ENCODE measurements at places on chromosomes 7 and 10. TPM values are rescaled to one million over a fixed set of nuclear protein-coding genes. Genes with fewer than 3 reads are reported as not detected.

- peaks cover 44% of the 10 kb centered on the region for H3K27me3 ChIP-seq
- peaks cover 6% of the 10 kb centered on the region for H3K4me1 ChIP-seq
- peak within 1 kb of the TSS; percentile 56 for H3K4me3 ChIP-seq
- no peaks in the 10 kb centered on the region for H3K36me3 ChIP-seq
Measured at GRCh38 chr7:38630720-38631673, at the start of gene AMPH. AMPH (minus strand) TSS chr7:38631373; CDS start chr7:38631351, 22 bp downstream.

- H3K27ac ChIP-seq, result no peak overlapping the region
- no peak overlapping the region for H3K4me3 ChIP-seq
- H3K27me3 ChIP-seq, result peaks cover 23% of the 10 kb centered on the region
- H3K36me3 ChIP-seq, result no peaks in the 10 kb centered on the region
- H3K4me1 ChIP-seq, result no peaks in the 10 kb centered on the region
- no peak for DNase-seq
Measured at GRCh38 chr7:124790645-124791044, 25.1 kb upstream of the GPR37 start.

DNA sequence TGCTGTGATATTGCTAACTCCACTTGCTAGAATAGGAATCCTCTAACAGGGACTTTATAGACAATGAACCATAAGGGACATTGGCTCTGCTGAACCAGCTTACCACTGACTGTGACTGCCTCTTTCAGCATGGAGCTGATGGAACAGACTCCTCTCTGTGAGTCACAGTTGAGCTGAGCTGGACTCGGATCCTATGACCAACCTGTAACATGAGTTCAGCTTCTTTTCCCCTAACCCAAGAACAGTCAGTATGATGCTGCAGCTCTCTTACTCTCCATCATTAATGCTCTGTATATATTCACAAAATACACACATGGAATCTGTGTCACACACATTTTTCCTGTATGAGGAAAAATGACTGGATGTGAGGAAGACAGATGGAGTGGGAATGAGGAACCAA is 177.9 kb upstream of the BET1 start:
- peaks cover 7% of the 10 kb centered on the region for H3K4me1 ChIP-seq
- no peak for DNase-seq
- H3K27me3 ChIP-seq, result peaks cover 6% of the 10 kb centered on the region

DNA sequence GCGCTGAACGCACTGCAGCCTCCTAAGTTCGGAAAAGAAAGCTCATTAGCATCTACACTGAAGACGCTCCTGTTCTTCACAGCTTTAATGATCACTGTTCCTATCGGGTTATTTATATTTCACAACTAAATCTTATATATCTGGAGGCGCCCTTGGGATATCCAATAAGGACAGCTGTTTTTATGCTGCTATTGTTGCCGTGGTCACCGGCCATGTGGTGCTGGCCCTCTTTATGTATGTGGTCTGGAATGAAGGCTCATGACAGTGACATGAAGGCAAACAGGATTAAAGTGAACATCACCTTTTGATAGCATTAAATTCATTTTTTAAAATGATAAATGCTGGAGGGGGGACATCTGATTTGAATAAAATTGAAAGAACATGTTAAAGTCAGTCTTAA is 8.8 kb downstream of the BLVRA start:
- no peak overlapping the region for H3K27ac ChIP-seq
- no peaks in the 10 kb centered on the region for H3K27me3 ChIP-seq
- peaks cover 20% of the 10 kb centered on the region for H3K4me1 ChIP-seq
- DNase-seq, result no peak
- peaks cover 3% of the 10 kb centered on the region for H3K36me3 ChIP-seq

DNA sequence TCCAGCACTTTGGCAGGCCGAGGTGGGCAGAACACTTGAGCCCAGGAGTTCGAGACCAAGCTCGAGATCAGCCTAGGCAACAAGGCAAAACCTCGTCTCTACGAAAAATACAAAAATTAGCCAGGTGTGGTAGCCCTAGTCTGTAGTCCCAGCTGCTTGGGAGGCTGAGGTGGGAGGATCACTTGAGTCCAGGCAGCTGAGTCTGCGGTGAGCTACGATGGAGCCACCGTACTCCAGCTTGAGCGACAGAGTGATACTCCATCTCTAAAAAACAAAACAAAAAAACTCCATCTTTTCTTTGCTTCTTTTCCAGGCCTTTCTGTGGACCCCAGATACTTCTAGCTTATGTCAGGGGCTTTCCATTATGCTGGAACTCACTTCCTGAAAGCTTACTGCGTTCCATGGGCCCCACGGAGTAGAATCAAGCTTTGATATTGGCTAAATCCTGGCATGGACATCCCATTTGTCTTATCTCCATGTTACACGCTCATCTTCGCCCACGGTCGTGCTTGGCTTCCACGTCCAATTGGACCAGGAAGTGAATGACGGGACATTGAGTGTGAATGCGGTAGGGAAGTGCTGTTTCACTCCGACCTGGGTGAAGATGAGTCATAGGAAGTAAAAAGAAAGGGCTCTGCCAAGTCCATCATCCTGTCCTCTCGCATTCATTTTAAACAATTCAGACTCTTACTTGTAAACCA is 45.7 kb downstream of the FAM171A1 start:
- H3K36me3 ChIP-seq, result no peaks in the 10 kb centered on the region
- H3K4me1 ChIP-seq, result peaks cover 13% of the 10 kb centered on the region
- H3K4me3 ChIP-seq, result no peak overlapping the region
- DNase-seq, result peak; percentile 5

DNA sequence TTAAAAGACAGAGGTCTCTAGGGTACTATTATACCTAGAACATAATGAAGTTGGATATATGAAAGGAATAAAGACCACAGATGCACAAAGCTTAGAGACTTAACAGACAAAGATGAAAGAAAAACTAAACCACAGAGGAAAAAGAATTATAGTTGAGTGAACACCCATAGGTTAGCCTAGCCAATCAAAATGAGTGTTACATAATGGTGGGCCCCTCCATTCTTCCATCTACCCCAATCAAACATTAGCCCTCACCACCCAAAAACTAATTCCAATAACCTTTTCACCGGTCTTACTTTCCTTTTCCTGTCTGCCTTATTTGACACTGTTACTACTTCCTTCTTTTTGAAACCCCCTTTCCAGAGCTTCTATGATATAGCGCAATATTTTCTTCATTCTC is 130.1 kb downstream of the ELMO1 start:
- DNase-seq, result peak; percentile 29
- H3K4me1 ChIP-seq, result peaks cover 31% of the 10 kb centered on the region
- H3K36me3 ChIP-seq, result peaks cover 34% of the 10 kb centered on the region
- no peak overlapping the region for H3K27ac ChIP-seq
- H3K4me3 ChIP-seq, result no peak overlapping the region
- H3K27me3 ChIP-seq, result no peaks in the 10 kb centered on the region

Gene PTPN20
- total RNA-seq, result 0.11 TPM

Gene TMEM213
- total RNA-seq, result not detected

DNA sequence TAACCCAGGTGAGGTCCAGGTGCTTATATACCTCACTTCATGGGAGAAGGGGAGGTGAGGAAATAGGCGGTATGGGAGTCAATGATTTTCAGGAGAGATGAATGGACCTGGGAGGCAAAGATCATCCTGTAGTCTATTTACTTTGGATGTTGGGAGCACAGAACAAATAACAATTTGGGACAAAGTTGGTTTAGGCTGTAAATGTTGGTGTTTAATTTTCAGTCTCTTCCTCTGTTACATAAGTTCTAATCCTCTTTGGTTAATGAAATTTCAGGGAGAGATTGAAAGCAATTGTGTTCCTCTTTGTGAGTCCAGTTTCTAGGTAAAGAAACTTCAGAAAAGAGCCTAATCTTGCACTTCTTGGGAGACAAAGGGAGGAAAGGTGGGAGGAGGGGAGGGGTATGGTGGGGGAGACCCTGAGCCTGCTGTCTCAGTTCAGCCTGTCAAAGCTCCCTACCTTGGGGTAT is 46.9 kb downstream of the AKR1C4 start:
- H3K27ac ChIP-seq, result no peak overlapping the region
- no peak overlapping the region for H3K4me3 ChIP-seq
- peaks cover 2% of the 10 kb centered on the region for H3K27me3 ChIP-seq
- no peaks in the 10 kb centered on the region for H3K4me1 ChIP-seq

Gene CYP3A5
- total RNA-seq, result not detected

DNA sequence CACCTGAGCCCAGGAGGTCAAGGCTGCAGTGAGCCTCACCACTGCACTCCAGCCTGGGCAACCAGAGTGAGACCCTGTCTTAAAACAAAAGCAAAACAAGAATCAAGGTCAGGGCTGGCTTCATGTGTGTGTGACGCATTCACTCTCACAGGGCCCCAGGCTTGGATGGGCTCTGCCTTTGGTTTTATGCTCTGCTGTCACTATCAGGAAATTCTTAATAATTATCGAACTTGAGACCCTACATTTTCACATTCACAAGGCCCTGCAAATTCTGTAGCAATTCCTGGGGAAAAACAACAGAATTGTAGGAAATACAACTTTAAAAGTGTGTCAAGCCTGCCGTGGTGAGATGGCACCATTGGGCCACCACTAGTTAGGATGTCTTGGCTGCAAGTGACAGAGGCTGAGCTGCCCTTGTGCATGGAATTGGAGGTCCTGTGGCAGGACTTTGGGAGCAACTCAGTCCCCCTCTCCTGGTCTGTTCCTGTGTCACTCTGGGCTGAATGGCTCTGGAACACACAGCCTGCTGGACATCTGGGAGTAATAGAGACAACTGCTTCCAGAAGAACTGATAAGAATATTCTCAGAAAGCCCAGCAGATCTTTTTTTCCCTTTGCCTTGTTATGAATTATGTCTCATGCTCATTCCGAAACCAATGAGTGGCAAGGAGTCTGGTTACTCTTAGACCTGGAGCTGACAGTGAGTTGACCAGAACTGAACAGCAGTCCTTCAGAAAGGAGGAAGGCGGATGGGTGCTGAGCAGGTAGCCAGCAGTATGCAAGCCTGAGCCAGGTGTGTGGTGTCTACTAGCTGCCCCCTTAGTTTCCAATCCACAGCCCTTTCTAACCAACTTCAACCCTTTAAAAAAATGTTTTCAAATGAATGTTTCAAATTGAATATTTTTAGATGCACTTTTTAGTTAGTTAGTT is 3.6 kb downstream of the UBE2D4 start:
- peaks cover 13% of the 10 kb centered on the region for H3K36me3 ChIP-seq
- peaks cover 19% of the 10 kb centered on the region for H3K4me1 ChIP-seq
- no peaks in the 10 kb centered on the region for H3K27me3 ChIP-seq
- DNase-seq, result no peak
- H3K4me3 ChIP-seq, result no peak overlapping the region

DNA sequence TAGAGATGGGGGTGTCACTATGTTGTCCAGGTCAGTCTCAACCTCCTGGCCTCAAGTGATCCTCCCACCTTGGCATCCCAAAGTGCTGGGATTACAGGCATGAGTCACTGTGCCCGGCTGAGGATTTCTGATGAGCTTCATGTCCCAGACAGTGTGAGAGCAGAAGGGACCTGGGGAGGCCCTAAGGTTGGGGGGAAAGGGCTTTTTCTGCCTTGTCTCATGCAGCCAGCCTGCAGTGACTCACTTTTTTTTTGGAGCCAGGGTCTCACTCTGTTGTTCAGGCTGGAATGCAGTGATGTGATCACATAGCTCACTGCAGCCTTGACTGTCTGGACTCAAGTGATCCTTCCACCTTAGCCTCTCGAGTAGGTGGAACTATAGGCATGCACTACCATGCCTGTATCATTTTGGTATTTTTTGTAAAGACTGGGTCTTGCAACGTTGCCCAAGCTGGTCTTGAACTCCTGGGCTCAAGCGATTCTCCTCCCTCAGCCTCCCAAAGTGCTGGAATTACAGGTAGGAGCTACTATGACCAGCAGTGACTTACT is 14.6 kb downstream of the COL26A1 start:
- no peak overlapping the region for H3K27ac ChIP-seq
- no peaks in the 10 kb centered on the region for H3K27me3 ChIP-seq
- no peak for DNase-seq
- no peak overlapping the region for H3K4me3 ChIP-seq
- no peaks in the 10 kb centered on the region for H3K36me3 ChIP-seq

GRCh38 chr10:4141471-4141870 is 356.5 kb upstream of the KLF6 start:
- no peak overlapping the region for H3K4me3 ChIP-seq
- H3K27ac ChIP-seq, result no peak overlapping the region
- H3K4me1 ChIP-seq, result peaks cover 2% of the 10 kb centered on the region
- peaks cover 7% of the 10 kb centered on the region for H3K36me3 ChIP-seq
- DNase-seq, result peak; percentile 18

Gene CALHM1
- total RNA-seq, result not detected

DNA sequence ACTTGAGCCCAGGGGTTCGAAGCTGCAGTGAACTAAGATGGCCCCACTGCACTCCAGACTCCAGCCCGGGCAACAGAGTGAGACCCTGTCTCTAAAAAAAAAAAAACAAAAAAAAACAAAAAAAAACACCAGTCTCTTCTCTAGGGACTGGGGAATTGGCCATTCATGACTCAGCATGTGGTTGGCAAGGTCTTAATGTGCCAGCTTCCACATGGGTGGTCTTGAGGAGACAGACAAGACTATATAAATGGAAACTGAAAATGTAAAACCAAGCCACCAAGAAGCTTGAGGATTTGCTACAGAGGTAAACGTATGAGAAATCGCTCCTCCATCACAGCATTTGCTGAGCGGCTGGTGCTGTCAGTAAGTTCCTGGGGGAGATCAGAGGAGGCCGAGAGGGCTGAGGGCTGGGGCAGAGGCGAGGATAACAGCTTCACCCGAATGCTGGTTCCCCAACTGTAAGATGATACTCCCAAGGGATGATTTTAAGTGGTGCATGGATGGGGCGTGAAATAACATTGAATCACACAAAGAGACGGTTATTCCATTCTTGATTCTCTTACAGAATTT is 128.7 kb downstream of the C10orf105 start:
- DNase-seq, result no peak
- H3K36me3 ChIP-seq, result no peaks in the 10 kb centered on the region
- peaks cover 2% of the 10 kb centered on the region for H3K27me3 ChIP-seq
- no peak overlapping the region for H3K4me3 ChIP-seq
- no peak overlapping the region for H3K27ac ChIP-seq

DNA sequence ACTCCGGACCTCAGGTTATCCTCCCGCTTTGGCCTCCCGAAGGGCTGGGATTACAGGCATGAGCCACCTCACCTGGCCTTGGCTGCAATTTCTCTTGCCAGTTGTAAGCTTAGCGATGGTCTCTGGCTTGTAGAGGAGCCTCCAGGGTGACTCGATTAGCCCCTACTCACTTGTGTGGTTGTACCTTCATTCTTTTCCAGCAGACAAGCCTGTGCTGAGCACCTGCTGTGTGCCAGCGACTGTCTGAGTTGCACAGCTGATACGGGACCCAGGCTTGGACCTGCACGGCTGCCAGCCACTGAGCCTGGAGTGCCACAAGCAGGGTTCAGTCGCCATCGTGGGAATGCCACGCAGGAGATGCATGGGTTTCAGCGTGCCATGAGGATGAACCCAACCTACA is 42.0 kb upstream of the DNAJB6 start:
- no peak overlapping the region for H3K4me3 ChIP-seq
- peaks cover 8% of the 10 kb centered on the region for H3K4me1 ChIP-seq
- peaks cover 5% of the 10 kb centered on the region for H3K27me3 ChIP-seq
- no peak for DNase-seq

GRCh38 chr7:115682507-115682906 is 348.1 kb downstream of the TFEC start:
- DNase-seq, result no peak
- H3K4me3 ChIP-seq, result no peak overlapping the region
- no peaks in the 10 kb centered on the region for H3K36me3 ChIP-seq

Gene COL13A1
- not detected for total RNA-seq

- DNase-seq, result no peak
- H3K27me3 ChIP-seq, result no peaks in the 10 kb centered on the region
- peak overlapping the region; percentile 36 for H3K27ac ChIP-seq
- peaks cover 57% of the 10 kb centered on the region for H3K4me1 ChIP-seq
- H3K4me3 ChIP-seq, result no peak overlapping the region
Measured at GRCh38 chr10:80506189-80506575, 31.5 kb upstream of the SH2D4B start.

- no peaks in the 10 kb centered on the region for H3K4me1 ChIP-seq
- no peak for DNase-seq
- H3K27ac ChIP-seq, result no peak overlapping the region
- H3K36me3 ChIP-seq, result no peaks in the 10 kb centered on the region
Measured at GRCh38 chr7:126483972-126484371, 768.8 kb downstream of the GRM8 start.
